Stimulated activated CD4-positive, alpha-beta T cell treated with anti-CD3 and anti-CD28 coated beads, Interleukin-15, amount 100 ng/mL, for 1 hour (primary cell): ENCODE measurements at places on chromosomes 3 and 15.

DNA sequence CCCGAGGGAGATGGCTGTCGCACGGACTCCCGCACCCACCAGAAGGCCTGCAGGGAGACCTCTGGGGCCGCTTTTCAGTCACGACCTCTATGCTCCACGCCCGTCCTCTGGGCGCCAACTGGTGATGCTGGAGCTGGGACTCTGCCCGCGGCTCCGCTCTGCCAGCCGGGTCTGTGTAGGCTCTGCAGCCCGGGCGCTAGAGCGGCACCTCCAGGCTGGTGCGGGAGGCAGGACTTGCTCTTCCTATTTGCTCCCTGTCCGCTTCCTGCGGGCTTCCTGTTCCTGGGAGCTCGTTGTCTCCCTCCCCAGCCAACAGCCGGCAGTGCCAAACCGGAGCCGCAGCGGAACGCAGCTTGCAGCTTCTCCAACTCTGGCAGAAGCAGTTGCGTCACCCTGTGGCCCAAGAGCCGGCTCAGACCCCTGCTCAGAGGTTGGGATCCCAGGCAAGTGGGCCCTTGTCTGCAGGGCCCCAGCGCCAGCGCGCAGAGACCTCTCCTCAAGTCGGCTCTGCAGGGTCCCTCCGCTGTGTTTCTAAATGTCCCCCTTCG lies 285.9 kb downstream of the XXYLT1 start:
- DNase-seq = no peak

- no peak for DNase-seq
These were observed 33.6 kb downstream of the GPR171 start for GRCh38 chr3:151169262-151169947.

GRCh38 chr3:159616234-159616825 lies 372.3 kb upstream of the IL12A start:
- DNase-seq = no peak

- DNase-seq = peak; percentile 8
These were observed 128.8 kb downstream of the FRMD5 start for GRCh38 chr15:44066211-44066827.

- no peak for DNase-seq
These were observed 336.5 kb downstream of the ZNF385D start for GRCh38 chr3:21414506-21414905.

DNA sequence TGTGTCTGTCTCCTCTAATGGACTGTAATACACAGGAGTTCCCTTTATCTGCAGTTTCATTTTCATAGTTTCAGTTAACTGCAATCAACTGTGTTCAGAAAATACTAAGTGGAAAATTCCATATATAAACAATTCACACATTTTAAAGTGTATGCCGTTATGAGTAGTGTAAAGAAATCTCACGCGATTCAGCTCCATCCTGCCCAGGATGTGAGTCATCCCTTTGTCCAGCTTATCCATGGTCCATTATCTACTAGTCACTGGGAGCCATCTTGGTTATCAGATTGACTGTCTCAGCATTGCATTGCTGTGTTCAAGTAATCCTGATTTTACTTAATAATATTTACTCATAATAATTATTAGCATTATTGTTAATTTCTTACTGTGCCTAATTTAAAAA lies 14.5 kb downstream of the ZPLD1 start:
- no peak for DNase-seq

DNA sequence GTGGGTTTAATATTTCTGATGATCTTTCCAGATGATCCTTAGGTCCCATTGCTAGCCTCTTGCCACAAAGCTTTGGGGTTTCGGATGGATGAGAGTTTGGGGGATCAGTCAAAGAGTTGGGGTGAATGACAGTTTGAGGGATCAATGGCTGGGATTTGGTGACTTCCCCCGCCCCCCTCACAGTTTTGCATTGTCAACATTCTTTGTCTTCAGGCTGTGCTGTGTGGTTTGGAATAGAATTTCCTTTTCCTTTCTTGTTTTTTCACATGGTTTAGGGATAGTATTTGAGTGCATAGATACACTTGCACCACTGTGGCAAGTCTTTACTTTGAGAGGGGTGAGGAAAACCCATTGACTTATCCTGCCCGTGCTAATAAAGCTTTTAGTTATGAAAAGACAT lies 14.3 kb downstream of the MEF2A start:
- DNase-seq = no peak

DNA sequence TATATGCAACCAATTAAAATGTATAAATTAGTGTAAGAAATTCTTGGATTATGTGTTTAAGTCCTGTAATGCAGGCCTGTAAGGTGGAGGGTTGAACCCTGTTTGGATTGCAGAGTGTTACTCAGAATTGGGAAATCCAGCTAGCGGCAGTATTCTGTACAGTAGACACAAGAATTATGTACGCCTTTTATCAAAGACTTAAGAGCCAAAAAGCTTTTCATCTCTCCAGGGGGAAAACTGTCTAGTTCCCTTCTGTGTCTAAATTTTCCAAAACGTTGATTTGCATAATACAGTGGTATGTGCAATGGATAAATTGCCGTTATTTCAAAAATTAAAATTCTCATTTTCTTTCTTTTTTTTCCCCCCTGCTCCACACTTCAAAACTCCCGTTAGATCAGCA lies 65.4 kb upstream of the ACAD9 start:
- DNase-seq = no peak

DNA sequence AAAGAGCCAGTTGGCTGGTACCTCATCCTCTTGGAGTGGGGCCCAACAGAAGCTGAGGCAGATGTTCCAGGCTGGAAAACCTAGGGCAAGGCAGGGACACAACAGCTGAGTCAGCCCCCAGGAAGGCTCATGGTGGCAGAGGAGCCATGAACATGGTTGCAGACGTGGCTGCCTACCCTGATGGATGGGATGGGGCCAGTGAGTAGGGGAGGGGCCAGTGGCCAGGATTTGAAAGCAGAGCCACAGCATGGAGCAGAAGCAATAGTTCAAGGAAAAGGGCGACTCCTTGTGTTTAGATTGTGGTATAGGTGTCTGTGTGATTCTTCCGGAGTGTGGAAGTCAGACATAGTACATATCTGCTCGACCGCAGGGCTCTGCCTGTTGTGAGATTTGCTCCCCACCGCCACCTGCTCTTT lies 24.2 kb downstream of the PXYLP1 start:
- DNase-seq = no peak

- DNase-seq = peak; percentile 6
These were observed 717 bp downstream of the PXK start for GRCh38 chr3:58333206-58334012.

DNA sequence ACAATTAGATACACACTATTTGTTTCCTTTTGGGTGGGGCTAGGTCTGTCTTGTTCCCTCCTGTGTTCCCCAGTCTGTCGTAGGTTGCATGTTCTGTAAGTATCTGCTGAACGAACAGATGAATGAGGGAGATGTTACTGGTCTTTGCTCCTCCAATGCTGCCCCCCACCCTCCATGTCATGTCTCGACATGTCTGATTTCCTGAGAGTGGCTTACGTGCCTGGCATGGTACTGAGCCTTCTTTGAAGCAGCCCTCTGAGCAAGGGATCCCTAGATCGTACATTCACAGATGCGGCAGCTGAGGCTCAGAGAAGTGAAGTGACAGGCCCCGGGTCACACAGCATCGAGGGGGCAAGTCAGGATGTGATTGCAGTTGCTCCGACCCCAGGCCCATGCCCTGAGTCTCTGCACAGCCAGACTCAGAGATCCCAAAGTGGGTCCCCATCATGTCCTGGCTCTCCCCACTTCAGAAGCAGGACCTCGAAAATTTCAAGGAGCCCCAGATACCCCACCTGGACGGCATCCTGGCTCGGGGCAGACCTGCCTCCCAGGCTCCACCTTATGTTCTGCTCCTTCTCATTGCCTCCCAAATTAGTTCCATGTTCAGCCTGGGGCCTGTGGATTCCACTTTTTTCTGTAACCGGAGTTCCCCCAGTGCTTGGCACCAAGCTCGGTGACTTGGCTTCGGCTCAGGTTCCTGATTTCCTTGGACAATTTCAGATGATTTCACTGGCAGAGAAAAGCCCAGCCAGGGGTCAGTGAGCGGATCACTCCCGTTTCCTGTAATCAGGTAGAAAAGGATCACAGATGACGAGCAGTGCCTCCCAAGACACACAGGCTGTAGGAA lies 24.7 kb downstream of the GOLGA6L2 start:
- no peak for DNase-seq

- DNase-seq = no peak
These were observed 309.0 kb downstream of the ULK4 start for GRCh38 chr3:41652931-41653330.

- no peak for DNase-seq
These were observed 39.3 kb downstream of the C2CD4A start for GRCh38 chr15:62106096-62106495.

DNA sequence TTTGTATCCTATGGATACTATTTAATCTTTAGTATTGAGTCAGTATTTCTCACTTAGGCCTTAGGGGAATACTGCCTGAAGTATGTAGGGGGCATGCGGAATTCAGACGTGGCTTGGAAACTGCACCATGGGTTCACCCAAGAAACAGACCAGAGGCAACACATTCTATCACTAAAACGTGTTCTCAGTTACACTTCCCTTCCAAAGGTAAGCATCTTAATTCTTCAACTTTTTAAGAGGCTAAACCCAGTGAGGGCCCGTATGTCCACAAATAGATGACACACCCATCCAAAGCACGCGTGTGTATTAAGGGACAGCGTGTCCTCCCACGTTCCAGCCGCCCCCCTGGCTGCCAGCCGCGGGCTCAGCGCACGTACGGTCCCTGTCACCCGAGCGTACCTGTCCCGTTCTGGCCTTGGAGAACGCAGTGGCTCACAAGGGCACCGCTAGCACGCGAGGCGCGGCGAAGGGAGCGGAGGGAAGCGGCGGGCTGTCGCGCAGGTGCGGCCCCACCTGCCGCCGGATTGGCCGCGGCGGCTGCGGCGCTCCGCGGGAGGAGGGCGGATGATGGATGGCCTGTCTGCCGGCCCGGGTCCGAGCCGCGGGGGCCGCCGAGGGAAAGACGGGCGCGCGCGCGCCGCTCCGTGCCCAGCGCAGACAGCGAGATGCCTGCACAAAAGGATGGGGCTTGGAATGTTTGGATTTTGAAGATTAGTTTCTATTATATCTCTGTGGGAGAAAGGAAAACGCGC lies 1003.9 kb upstream of the NR2F2 start:
- no peak for DNase-seq

DNA sequence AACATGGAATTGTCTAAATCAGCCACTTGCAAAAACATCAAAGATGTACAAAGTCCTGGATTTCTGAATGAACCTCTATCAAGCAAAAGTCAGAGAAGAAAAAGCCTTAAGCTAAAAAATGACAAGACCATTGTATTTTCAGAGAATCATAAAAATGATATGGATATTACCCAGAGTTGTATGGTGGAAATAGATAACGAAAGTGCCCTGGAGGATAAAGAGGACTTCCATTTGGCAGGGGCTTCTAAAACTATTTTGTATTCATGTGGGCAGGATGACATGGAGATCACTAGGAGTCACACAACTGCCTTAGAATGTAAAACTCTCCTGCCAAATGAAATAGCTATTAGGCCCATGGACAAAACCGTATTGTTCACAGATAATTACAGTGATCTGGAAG lies 29.3 kb downstream of the KNL1 start:
- no peak for DNase-seq

GRCh38 chr15:57509965-57510364 lies 81.7 kb upstream of the MYZAP start:
- no peak for DNase-seq

DNA sequence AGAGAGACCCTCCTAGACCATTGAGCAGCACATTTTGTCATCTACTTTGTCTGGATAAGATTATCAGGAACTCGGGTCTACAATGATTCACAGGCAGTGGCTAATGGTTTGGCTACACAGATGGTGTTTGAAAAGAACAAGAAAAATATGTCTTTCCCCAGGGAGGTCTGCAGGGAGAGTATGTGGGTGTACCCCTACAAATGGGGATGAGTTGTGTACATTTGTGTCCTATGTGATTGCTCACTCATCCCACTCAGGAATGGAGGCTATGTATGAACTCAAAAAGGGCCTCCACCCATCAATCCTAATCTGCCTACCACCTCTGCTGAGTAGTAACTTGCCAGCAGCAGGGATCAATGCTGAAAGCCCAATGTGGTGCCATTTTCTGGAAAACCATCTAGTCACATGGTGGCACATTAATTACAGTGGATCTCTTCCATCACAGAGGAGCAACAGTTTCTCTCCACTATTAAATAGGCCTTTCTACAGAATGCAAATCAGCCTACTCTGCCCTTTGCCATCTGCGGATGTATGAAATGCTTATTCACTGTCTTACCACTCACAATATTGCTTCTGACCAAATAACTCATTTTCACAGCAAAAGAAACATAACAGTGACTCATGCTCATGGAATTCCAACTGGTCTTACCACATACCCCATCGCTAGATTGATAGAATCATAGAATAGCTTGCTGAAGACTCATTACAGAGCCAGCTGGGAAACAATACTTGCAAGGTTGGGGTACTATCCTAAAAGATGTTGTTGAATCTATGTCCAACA lies 48.3 kb upstream of the TRIM42 start:
- DNase-seq = no peak

DNA sequence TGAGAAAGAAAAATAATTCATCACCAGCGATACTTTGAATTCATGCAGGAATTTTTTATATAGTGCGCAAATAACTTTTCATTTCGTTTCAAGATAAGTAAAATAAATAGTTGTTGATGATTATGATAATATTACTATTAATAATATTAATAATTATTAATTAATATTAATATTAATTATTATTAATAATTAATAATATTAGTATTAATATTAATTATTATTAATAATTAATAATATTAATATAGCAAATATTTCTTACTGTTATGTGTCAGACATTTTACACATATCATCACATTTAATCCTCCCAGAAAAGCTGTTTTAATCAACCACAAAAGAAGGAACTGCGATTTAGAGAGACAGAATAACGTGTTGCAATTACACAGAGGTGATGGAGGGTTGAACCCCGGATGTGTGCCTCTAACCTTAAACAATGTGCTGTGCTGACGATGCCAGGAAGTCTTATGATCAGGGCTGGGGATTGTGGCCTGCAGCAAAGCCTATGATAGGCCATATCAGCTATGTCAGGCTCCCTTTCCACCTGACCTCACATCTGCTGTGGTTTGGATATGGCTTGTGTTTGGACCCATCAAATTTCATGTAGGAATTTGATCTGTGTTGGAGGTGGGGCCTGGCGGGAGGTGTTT lies 263.5 kb upstream of the NR2F2 start:
- DNase-seq = no peak

DNA sequence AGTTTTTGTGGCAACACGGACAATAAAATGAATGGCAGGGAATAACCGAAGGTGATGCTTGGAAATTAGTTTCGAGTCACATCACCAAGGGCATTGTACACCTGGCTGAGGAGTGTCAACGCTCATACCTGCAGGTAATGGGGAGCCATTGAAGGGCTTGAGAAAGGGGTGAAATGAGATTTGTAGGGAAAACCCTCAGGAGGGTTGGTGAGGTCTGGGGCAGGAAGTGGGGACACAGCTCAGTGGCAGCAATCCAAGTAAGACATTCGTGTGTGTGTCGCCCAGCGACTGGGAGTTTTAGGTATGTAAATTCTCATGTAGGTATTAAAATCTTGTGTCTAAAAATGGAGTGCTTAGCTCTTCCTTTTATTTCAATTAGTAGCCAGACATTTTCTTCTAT lies 14.3 kb downstream of the PARP14 start:
- DNase-seq = no peak
